Endodermal cell (in vitro differentiated cells): ENCODE measurements at places on chromosomes 12 and 14.
A peak's percentile ranks its signal among the peaks of the same experiment; 100 is the strongest.

DNA sequence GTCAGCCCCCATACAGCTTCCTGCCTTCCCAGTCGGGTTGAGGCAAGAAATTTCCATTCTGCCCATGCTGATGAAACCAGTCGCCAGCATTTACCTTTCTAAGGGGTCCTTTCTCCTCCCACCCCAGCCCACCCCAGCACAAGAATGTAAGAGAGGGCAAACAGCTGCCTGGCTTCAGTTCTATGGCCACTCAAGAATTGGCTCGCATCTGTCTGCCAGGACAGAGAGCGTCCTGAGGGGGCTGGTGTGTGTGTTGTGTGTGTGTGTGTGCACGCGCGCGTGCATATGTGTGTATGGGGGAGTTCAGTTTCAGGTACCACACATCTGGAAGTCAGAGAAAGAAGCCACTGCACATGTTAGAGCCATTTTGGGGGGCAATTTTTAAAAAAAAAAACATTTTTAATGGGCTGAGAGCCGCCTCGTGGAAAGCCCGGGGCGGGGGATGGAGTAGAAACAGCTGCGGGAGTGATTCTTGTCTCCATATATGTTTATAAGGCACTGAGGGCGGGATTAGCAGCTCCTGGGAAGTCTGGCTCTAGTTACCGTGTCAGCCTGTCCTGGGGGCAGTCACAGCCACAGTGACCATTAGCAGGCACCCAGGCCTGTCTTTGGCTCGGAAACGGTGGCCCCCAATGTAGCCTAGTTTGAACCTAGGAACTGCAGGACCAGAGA is at the start of gene WNT5B:
WNT5B (plus strand) TSS at position 566 of the 672 bp plus-strand sequence. CDS start 2,124 bp downstream, outside the sequence.
- no peak for DNase-seq

GRCh38 chr12:104752016-104752415 is 206.1 kb downstream of the SLC41A2 start:
- DNase-seq, result peak; percentile 36

DNA sequence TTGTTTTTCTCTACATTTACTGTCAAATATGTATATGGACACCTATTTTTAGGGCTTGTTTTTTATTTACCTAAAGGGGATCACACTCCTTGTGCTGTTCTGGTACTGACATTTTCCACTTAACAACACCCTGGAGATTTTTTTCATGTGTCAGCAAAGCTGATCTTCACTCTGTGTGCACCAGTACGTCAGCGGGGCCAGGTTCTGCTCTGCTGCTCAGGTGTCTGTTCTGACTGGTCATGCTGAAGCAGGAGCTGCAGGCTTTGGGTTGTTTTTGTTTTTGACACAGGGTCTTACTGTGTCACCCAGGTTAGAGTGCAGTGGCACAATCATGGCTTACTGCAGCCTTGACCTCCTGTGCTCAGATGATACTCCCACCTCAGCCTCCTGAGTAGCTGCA is 81.9 kb upstream of the CCND2 start:
- DNase-seq, result no peak

- no peak for DNase-seq
Observed at GRCh38 chr12:67508830-67509229, 139.7 kb upstream of the DYRK2 start.

DNA sequence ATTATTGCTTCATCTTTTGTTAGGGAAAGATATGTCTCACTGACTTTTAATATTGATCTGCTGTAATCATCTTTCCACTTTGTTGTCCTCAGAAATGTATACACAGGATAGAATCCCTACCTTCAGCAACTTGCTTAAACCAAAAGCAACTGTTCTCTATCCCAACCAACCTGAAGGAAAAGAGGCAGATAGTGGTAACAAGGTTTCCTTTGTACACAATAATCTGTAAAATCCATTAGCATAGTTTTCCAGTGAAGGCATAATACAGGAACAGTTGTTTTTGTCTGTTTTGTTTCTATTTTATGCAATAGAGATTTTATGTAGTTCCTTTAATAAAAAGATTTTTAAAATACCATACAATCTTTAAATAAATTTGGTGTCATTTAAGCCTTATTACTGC is 170.5 kb downstream of the PIK3C2G start:
- no peak for DNase-seq
